ENCODE measurements at places on chromosomes 4 and X.

DNA sequence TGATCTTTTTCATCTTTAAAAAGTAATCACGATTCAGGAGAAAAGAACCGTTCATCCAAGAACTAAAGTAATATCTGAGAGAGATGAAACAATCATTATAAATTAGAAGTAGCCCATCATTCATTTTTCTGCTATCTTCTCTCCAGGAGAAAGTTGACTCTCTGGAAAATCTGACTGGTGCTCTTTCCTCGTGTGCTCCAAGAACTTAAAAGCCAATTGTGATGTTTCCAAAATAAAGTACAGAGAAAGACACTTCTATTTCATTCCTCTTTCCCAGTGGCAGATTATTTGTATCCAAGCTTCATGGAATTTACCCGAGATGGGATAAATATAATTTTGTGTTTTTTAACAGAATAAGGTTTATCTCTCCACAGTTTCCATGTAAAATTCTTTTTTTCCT lies 212.5 kb upstream of the NOCT start:
- no peak for DNase-seq

- no peak for DNase-seq
Measured at GRCh38 chrX:57445076-57445475, 146.7 kb upstream of the ZXDB start.

GRCh38 chr4:6235012-6235411 lies 34.6 kb upstream of the WFS1 start:
- no peak for DNase-seq

DNA sequence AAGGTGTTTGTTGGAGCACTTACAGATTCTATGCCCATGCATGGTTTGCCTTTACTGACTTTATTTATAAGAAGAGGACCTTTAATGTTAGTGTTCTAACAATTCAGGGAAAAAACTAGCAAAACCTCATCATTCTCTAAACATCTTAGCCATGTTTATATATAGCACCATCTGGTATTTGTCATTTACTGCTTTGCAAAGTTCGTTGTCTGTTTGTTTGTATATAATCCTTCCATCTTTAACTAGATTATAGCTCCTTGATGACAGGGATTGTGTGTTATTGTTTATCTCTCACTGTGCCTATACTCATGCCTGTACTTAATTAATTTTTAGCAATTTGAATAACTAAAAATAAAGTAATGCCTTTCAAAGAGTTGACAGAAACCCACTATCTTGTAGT lies 170.6 kb upstream of the PACRGL start:
- no peak for DNase-seq

DNA sequence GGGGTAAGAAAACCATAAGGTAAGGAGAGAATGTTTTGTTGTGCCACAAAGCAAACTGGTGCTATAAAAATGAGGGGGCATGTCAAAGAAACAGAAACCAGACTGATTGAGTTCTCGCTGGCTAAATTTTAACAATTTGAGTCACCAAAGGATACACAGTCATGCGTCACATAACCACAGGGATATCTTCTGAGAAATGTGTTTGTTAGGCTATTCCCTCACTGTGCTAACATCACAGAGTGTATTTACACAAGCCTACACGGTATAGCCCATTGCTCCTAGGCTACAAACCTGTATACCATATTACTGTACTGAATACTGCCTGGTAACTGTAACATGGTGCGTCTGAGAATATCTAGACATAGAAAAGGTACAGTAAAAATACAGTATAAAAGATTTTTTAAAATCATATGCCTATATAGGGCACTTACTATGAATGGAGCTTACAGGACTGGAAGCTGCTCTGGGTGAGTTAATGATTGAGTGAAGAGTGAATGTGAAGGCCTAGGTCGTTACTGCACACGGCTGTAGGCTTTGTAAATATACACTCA lies 50.1 kb downstream of the FBXW7 start:
- no peak for DNase-seq

- no peak for DNase-seq
Measured at GRCh38 chr4:98248934-98249333, 12.2 kb upstream of the RAP1GDS1 start.

- DNase-seq = no peak
Measured at GRCh38 chrX:45518552-45518951, 317.9 kb upstream of the DIPK2B start.

- DNase-seq = no peak
Measured at GRCh38 chr4:74100531-74100930, 1.5 kb upstream of the CXCL2 start.

GRCh38 chr4:90162566-90162965 lies 35.4 kb downstream of the CCSER1 start:
- DNase-seq = no peak

- no peak for DNase-seq
Measured at GRCh38 chr4:79757600-79757999, 315.4 kb downstream of the ANTXR2 start.

DNA sequence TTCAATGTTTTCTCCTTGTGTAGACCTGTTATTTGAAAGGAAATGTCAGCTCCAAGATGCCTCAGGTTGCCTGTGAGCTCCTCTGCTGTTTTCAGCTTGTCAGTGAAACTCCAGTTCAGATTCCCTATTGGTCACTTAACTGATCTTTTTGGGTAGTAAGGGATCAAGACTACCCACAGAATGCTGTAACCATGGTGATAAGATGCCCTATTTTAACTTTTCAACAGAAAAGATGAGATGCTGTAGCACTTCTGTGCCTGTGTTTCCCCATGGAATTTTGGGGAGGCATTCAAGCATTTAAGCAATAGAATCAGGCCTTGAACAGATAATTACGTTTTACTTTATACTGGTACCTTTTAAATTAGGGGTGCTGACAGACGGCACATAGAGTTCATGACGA lies 106.6 kb upstream of the H2AZ1 start:
- DNase-seq = no peak

GRCh38 chr4:112325530-112325929 lies 28.4 kb downstream of the ALPK1 start:
- DNase-seq = no peak

- no peak for DNase-seq
Measured at GRCh38 chrX:4909348-4909747, 1195.9 kb upstream of the PRKX start.

DNA sequence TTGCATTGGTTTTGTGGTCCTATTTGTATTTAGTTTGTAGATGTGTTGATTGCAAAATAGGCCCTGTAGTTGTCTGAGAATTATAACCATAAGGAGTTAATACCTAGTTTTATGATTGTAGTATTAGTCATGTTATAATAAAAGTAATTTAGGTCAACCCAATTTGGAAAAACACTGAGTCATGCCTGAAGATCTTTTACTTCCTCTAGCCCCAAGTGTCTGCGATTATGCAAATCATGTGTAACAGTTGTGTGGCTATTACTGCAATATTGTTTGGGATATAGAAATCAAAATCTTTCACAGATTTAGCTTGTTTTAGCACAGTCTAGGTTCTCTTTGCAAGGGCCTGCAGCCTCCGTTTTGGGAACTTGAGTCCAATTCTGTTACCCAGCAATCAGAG lies 12.6 kb downstream of the SRD5A3 start:
- no peak for DNase-seq

GRCh38 chr4:123055943-123056342 lies 133.5 kb upstream of the NUDT6 start:
- DNase-seq = no peak

DNA sequence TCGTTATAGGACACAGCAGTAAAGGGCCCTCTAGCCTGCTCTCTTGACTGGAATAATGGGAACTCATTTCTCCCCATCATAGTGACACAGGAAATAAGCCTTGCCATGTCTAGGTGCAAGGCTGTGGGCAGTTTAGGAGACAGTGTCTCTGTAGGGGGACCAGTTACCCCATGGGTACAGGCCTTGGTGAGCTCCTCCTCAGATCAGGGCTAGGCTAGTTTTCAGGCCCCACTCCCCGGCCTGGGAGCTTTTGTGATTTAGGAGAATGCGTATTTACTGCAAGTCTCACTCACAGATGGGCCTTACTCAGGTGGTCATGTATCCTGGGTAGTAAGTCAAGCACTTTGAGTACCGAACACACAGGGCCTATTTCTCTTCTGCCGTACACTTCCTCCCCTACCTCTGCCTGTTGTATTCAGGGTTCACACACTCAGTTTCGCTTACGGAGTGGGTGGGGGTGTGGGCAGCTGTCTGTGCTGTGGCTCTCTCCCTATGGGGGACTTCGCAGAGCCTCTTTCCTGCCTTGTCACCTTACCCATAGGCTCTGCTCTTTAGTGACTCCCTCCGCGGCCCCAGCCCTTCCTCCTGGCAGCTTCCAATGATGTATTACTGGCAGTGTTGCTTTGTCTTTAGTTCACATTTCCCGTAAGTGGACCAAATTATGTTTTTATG lies 34.2 kb downstream of the FAM193A start:
- no peak for DNase-seq

- no peak for DNase-seq
Measured at GRCh38 chrX:20974326-20974725, 399.9 kb upstream of the CNKSR2 start.

GRCh38 chr4:47942081-47942819 lies 27.9 kb upstream of the NFXL1 start:
- DNase-seq = no peak

GRCh38 chr4:165814256-165815020 lies 58.6 kb upstream of the TLL1 start:
- no peak for DNase-seq

DNA sequence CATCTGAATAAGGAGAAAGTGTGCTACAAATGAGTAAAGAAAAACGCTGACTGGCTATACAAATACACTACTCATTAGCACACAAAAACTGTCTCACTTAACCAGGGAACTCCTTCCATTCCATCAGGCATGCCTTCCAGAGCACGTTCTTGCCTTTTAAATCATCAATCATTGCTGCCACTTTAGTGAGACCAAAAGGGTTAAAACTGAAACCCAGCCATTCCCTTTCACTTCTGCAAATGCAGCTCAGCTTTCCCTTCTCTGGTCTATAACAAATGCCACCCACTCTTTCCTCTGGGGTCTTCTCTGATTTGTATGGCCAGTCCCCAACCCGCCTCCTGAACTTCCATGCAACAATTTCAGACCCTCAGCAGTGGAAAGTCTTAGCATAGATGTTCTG lies 231.5 kb downstream of the TRIML1 start:
- DNase-seq = no peak

DNA sequence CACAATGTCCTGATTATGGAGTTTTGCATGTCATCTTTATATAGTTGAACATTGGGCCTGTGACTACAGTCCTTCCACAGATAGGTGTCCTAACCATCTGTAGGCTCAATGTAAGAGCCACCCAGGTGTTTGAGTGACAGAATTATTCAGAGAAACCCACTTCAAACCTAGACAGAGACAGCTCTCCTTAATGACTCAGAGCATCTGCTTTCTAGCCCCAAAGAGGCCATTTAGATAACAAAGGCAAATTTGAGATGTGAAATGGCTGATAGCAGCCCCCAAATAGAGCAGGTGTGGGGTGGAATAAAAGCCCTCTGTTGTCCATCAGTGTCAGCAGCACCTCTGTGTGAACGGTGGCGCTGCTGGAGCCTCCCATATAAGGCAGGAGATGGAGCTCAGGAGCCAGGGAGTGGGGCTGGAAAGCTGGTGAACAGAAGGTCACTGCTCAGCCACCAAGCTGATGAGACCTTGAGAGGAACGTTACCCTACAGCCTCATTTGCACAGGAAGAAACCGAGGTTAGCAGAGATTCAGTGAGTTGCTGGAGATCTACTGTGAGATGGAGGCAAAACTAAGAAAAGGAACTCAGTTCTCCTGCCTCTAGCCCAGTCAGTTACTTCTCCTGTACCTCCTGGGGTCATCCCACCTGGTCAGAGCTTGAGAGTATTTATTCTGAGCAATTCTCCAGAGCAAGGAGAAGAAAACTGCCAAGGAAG lies 153.3 kb upstream of the LNX1 start:
- DNase-seq = no peak

DNA sequence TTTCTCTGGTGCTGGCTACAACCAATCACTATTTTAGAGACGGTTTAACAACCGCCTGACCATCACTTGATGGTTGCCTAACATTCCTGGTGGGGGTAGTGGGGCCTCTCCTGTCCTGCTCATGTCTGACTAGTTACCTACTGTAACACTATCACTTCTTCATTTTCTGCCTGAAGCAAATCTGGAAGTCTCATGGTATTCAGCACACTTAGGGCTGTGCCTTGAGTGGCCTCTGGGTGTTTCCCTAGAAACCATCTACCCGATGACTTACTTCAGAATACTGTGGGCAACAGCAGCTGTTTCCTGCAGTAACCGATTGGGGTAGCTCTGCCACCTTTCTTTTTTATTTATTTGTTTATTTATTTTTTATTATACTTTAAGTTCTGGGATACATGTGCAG lies 880.1 kb upstream of the INTU start:
- no peak for DNase-seq

- DNase-seq = no peak
Measured at GRCh38 chr4:26459054-26459755, 31.1 kb downstream of the CCKAR start.

- DNase-seq = no peak
Measured at GRCh38 chrX:132101799-132102198, 26.0 kb downstream of the FRMD7 start.

- DNase-seq = no peak
Measured at GRCh38 chr4:156188596-156188995, 234.9 kb upstream of the CTSO start.

DNA sequence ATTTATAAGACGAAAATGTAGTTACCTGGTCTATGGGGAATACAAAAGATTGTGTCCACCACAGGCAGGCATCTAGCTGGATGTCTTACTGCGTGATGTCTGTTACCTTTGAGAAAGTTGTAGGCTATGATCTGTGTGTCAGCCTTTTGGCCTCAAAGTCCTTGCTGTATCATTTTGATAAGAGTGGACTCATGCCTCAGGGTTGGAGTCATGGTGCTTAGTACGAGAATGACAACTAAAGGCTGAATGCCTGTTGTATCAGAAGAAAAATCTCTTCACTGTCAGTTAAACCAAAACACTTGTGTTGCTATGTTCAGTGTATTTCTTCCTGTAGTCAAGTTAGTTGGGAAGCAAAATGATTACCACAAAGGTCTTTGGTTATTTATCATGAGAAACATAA lies 226.2 kb downstream of the ARHGAP10 start:
- DNase-seq = no peak

DNA sequence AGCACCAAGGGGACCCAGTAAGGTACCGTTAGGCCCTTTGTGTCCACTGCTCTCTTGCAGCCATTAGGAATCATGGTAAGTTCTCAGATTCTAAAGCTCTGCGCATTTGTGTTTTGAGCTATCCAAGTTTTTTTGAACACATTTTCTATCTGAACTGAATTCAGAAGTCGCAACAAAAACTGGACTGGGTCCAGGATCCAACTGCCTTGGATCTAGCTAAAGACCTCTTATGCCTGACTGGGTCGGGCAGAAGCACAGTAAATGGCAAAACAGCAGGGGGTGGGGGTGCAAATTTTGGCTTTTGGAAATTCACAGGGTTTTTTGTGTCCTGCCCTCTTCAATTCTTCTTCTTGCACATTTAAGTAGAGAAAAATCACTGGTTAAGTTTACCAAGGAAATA lies 30.0 kb downstream of the RCHY1 start:
- no peak for DNase-seq

DNA sequence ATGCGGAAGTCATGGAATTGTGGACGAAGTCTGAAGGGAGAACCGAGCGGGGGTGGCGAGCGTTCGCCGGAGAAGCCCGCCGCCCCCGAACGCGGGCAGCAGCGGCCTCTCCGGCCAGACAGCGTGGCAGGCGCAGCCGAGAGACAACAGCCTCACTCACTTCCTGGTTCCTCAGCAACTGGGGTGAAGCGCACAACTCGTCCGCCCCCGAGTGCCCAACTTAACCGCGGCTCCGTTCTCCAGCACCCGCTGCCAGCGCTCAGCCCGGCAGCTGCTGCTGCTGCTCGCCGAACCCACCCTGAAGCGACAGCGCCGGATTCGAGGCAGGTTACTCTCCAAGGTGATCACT lies 68.0 kb downstream of the NOCT start:
- DNase-seq = no peak

GRCh38 chr4:109989044-109989443 lies 76.4 kb downstream of the EGF start:
- DNase-seq = no peak

Measured in right hindlimb (tissue), 1 donor.